ENCODE measurements at places on chromosomes 16 and 17.

- peak; percentile 87 for DNase-seq
These were observed 22.9 kb upstream of the CDH13 start for GRCh38 chr16:82603784-82604411.

- peak; percentile 92 for DNase-seq
These were observed 19.0 kb downstream of the HEATR9 start for GRCh38 chr17:35849469-35850348.

- DNase-seq: peak; percentile 44
These were observed 10.1 kb upstream of the SLC25A39 start for GRCh38 chr17:44334727-44335126.

DNA sequence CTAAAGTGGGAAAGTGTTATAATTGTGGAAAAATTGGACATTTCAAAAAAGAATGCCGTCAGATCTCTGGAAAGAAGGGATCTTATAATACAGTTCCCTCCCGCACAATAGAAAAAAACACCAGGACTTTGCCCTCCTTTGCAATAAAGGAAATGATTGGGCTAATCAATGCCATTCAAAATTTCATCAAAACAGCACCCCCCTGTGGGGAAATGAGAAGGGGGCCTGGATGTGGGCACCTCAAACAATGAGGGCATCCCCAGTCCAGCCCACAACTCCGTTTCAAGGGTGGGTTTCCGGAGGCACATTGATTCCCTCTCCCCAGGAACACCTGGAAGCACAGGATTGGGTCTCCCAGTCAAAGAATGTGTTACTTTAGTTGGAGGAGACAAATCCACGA lies 26.1 kb downstream of the CD300LG start:
- no peak for DNase-seq

GRCh38 chr17:58484600-58484999 lies 3.6 kb downstream of the HSF5 start:
- no peak for DNase-seq

Measured in choroid plexus epithelial cell (primary cell).